ENCODE measurements at places on chromosomes 2 and 18.
A peak's percentile ranks its signal among the peaks of the same experiment; 100 is the strongest.

GRCh38 chr2:16495509-16496208 is 170.0 kb downstream of the CYRIA start:
- DNase-seq, result no peak

- DNase-seq, result no peak
Observed at GRCh38 chr2:120802867-120803484, 67.3 kb downstream of the GLI2 start.

DNA sequence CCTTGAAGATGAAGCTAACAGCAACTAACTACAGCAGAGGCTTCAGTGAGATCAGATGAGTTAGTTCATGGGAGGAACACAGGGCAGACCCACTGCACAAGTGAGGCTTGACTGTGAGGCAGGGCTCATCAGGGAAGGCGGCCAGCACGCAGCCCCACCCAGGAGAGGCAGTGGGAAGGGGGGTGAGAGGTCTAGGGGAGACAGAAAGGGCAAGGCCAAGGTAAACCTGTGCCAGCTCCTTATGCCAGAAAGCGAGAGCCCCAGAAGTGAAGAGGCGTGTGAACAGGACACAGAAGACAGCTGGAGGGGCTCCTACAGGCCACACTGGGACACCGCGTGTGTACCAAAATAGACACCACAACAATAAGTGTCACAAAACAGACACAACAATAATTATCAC is 48.6 kb downstream of the ANO7 start:
- no peak for DNase-seq

DNA sequence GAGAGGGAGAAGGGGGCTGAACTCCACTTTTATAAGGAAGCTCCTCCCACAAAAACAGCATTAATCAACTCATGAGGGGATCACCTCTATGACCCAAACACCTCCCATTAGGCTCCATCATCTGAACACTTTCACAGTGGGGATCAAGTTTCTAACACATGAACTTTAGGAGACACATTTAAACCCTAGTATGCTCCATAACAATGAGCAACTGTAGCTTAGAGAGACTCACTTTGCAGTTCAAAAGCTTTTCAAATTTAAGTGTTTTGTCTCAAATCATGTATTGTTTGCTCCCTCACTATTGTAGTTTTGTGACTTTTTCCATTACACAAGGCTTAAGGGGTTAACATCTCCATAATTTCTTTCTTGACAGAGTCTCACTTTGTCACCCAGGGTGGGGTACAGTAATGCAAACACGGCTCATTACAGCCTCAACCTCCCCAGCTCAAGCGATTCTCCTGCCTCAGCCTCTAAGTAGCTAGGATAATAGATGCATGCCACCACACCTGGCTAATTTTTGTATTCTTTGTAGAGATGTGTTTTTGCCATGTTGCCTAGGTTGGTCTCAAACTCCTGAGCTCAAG is 352.7 kb upstream of the CDH20 start:
- no peak for DNase-seq

GRCh38 chr2:172232708-172233396 is 130.2 kb upstream of the DLX2 start:
- no peak for DNase-seq

DNA sequence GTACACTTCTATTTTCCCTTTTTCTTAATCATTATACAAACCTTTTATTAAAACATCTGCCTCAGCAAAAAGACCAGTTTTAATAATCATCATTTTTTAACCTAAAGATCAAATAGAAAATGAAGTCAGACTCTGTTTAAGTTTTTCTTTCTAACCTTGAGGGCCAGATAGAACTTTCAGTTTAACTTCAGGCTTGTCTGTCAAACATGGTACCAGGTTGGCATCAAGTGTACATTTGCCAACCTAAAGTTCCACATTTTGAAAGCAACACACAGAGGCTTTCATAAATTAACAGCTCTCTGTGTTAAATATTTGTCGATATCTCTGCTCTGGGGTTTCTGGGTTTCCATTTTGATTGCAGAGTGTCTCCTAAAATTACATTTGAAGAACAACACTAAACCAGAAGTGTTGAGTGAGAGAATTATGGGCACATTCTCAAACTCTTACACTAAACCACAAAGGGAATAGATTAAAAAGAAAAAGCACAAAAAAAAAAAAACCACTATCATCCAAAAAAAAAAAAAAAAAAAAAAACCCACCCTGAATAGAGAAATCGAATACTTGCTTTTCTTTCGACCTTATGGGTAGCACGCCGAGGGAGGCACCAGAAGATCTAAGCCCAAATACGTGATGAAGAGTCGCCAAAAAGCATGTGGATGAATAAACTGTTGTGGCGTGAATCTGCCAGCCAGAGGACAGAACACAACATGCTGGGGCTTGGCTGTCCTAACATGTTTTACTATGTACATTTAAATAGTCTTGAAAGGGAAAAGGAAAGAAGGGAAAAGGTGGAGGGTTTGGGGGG is 166.2 kb downstream of the TCF4 start:
- DNase-seq, result no peak

DNA sequence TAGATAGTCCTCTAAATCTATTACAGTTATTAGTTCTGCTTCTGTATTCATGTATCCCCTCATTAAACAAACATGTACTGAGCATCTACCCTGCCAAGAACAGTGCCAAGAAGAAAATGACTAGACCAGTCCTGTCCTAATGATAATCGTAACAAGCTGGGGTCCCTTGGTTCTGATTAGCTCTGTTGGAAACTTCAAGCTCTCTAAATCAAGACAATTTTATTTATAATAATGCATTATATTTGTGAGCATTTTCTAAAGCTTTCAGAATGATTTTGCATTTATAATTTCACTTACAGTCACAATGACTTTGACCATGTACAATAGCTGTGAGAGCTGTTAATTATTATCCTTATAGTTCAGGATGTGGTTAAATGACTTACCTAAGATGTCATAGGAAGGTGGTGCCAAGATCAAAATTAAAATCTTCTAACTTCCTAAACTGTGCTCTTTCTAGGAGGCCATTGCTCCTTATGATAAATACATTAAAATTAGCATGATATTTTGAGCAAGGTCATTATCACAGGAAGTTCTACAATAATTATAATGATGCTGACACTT is 336.5 kb upstream of the SLC39A10 start:
- no peak for DNase-seq

DNA sequence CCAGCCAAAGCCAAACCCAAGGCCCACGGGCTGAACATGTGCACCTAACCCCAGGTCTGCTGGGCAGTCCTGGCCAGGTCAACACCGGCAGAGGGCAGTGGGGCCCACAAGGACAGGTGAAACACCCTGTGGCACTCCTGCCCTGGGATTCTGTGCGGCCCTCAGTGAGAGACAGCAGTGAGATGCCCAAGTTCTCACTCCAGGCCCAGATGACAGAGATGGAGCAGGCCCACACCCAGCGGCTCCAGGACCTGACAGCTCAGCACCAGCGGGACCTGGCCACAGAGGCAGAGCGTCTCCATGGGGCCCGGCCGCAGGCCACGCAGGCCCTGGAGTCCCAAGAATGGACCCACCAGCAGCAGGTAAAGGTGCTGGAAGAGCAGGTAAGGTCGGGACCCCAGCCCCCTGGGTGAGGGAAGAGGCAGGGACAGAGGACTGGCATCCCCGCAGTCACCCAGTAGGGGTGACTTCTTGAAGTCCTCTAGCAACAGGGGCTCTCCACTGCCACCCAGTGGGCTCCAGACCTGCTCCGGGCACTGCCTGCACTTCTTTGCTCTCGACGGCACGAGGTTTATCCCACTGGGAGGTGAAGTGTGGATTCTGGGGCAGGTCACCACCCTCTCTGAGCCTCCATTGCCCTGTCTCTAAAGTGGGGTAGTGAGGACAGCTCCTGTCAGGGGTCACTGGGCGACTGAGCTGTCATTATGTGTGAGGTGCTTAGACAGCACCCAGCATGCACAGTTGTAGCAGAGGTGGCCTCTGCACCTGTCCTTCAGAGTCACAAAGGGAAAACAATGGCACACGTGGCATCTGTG is 8.8 kb upstream of the SNED1 start:
- no peak for DNase-seq

- no peak for DNase-seq
Observed at GRCh38 chr2:198096002-198096401, 291.6 kb downstream of the PLCL1 start.

DNA sequence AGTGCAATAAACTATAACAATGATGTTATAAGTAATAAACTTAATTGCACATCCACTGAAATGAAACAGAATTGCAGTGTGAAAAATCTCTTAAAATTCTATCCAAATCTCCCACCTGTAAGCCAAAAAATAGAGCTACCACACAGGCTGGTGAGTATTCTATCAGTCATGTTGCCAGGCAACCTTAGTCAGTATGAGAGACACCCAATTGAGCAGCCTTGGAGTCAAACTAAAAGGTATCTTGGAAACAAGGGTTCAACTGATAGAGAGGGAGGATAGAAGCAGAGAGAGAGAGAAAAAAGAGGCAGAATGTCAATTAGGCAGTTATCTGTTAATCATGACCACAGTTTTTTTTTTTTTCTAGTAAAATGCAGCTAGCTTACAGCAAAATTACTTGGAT is 45.8 kb downstream of the GALNT13 start:
- DNase-seq, result no peak

- DNase-seq, result no peak
Observed at GRCh38 chr2:43020990-43021669, 205.3 kb downstream of the ZFP36L2 start.

- DNase-seq, result no peak
Observed at GRCh38 chr2:121045245-121045644, 239.8 kb downstream of the TFCP2L1 start.

DNA sequence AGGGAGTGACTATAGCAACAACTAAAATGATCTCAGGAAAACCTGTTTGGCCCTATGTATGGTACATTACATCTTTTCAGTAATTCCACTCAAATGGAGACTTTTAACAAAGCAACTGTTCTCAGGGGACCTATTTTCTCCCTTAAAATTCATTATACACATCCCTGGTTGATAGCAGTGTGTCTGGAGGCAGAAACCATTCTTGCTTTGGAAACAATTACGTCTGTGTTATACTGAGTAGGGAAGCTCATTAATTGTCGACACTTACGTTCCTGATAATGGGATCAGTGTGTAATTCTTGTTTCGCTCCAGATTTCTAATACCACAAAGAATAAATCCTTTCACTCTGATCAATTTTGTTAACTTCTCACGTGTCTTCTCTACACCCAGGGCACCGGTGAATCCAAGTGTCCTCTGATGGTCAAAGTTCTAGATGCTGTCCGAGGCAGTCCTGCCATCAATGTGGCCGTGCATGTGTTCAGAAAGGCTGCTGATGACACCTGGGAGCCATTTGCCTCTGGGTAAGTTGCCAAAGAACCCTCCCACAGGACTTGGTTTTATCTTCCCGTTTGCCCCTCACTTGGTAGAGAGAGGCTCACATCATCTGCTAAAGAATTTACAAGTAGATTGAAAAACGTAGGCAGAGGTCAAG is 955 bp downstream of the TTR start:
- DNase-seq, result no peak

DNA sequence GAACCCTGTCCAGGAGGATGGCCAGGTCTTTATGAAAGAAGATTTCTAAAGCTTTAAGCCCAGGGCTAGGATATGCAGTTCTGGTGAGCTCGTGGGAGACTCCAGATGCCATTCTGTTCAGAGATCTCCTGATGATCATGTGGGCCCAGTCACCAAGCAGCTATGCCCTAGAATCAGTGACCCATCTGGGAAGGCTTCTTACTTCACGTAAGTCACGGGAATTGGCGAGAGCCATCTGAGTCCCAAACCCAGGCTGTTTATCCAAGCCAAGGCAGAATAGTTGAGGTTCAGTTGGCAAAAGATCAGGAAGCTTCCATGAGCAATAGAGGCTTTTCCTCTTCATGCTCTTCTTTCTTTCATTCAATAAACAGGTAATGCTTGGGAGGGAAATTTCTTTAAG is 23.9 kb downstream of the ANTXR1 start:
- DNase-seq, result no peak

- DNase-seq, result no peak
Observed at GRCh38 chr2:218366621-218367414, 10.2 kb downstream of the CATIP start.

DNA sequence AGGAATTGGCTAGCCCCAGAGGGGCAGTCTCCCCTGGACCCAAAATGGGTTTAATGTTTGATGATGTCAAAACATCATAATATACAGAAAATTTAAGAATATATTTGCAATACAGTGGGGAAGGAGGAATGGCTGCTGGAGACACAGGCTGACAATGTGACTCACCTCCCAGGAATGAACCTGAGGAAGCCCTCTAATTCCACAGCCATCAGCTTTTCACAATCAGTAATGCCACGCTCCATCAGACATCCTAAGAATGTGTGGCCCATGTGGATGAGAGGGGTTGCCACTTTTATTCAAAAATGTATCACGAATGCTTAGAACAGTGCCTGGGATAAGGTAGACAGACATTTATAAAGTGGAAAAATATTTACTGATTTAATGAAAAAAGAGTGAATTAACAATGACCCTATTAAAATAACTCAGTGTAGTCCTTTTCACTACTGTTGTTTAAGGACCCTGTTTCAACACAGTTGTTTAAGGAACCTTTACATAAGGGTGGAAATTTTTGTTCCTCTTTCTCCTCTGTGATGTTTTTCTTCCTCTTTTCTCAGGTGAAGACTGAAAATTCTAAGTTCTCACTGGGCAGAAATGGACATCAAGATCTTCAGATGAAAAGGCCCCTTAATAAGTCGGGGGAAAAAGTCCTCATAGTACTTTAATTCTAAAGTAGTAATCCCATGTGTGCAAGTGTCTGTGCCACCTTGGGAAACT is 17.5 kb upstream of the TMEM163 start:
- DNase-seq, result peak; percentile 62

- peak; percentile 16 for DNase-seq
Observed at GRCh38 chr2:45765007-45765727, 113.7 kb downstream of the PRKCE start.

DNA sequence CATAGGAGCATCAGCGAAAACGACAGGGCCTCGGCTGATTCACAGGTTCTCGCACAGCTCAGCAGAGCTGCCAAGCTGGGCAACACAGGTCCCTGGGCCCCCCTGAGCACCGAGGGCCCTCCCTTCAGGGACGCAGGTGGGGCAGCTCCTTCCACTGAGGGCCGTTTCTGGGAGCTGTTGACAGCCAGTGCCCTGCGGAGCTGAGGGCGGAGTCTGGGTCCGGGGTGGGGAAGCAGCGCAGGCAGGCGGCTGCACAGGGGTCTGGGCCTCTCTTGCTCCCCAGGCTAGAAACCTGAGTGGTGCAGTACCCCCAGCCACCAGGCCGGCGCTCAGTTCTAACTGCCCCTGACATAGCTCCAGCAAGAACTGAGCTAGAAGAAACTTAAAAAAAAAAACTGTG is 65.7 kb downstream of the PXDN start:
- DNase-seq, result no peak
